ENCODE measurements at places on chromosomes 11 and 22.

GRCh38 chr22:46541536-46541935 is 4.1 kb upstream of the CELSR1 start:
- DNase-seq, result no peak

DNA sequence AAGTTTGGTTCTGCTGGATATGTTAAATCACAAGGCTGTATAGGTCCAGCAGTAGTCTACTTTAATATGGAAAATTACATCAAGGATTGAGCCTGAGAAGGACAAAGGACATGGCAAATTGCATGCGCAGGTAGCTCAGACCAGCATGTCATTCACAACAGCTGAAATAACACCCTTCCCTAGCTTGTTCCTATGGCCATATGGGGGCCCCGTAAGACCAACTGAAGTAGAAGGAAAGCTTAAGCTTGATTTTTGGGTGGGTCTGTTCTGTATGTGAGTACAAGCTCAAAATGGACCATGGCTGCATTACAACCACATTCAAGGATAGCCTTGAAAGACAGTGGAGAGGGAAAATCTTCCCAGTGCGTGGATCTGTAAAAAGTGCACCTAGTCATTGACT is 20.6 kb upstream of the PDE3B start:
- no peak for DNase-seq

DNA sequence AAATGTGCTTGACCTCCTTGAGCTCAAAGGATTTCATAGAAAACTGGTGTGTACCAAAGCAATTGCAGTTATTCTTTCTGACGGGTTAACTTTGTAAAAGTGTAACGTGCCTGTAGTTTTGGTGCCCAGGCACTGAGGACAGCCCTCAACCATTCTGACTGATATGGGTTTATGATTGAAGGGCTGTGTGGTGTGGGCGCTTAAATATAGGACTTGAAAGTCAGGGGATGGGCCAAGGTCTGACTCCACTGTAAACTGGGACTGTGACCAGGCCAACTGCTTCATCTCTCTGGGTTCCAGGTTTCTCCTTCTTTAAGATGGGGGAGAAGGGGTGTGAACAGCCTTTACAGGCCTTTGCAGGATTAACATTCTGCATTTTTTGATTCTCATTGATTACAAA is 191.1 kb upstream of the ARHGAP20 start:
- DNase-seq, result no peak

DNA sequence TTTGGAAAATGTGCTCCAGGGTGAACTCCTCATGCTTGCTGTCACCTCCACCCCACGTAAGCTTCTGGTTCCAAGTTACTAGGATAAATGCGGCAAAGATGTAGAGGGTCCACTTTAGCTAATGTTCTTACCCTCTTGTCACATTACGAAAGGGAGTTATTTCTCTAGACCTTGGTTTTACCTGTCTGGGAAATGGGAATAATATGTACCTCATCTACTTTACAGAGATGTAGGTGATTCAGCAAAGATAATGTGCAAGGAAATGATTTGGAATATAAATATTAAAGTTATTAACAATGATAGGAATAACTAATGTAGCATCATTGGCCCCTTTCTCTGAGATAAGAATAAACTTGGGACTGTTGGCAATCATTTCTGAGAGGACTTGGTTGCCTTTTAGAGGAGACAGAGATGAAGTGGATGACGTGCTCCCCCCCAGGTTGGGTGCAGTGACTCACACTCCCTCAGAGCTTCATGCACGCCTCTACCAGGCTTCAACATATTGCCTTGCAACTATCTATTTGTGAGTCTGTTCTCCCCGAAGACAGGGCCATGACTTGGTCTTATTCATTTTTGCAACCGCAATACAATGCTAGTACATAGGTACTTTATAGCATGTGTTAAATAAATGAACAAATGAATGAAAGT is 97.1 kb downstream of the ME3 start:
- no peak for DNase-seq

- DNase-seq, result no peak
Measured at GRCh38 chr11:125079878-125080530, 16.9 kb downstream of the SLC37A2 start.

GRCh38 chr11:67177399-67178281 is 58.6 kb downstream of the KDM2A start:
- DNase-seq, result no peak

DNA sequence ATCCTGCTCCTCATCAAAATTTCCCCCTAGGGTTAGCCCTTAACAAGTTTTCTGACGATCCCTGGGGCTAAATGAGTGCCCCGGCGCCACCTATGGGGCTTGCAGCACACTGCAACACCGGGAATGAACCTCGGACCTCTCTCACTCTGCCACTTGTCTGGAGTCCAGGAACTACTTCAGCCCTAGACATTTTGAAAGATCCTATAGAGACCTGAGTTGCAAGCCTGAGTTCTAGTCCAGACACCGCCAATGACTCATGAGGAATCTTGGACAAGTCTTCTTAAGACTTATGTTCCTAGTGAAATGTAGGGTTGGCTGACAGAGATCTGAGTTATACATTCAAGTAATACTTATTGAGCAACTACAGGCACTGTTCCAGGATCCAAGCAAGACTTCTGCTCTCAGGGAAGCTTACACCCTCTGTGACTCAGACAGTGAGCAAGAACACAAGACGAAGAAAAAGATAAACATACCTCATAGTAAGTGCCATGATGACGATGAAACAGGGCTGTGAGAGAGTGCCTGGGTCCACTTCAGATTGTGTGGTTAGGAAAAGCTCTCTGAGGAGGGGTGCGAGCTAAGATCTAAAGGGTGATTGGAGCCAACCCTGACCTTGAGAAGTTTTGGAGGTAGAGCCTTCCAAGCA is 10.2 kb upstream of the STK33 start:
- DNase-seq, result peak; percentile 11

- no peak for DNase-seq
Measured at GRCh38 chr11:46560300-46560991, 33.4 kb downstream of the AMBRA1 start.

DNA sequence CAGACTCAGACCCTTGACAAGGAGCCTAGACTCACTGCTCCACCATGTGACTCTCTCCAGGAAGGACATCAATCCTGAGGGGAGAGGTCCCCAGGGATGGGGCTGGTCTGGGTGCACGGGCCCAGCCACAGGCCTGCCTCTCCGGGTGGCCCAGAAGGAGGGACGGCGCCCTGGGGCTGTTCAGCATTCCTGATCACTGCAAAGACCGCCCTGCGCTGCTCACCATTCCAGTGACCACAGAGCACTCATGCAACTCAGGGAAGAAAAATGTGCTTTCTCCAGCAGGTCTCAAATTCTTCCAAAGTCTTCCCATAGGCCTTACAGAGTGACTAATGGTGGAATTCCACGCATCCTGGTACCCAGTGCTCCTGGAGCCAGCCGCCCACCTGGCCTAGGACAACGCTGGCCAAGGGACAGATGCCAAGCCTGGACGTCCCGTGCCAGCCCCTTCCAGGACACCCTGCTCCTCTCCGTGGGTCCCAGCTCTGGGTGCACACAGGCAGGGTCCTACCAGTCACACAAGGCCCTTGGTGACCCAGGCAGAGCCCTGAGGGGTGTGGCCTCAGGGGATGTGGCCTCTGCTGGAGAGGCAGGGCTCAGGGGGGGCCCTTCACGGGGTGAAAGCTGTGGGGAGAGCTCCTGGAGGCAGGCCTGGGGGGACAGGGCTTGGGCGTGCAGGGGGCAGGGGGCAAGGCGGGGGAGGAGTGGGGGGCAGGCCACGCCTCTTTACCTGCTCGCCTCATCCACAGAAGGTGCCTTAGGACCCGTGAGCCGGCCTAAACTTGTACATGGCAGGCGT is 178.8 kb downstream of the IGLL1 start:
- no peak for DNase-seq

Data from activated CD4-positive, alpha-beta T cell treated with anti-CD3 and anti-CD28 coated beads, Interleukin-2, amount 50 U/mL, for 1 hour (primary cell).